GM13977 (cell line): ENCODE measurements at places on chromosomes 2 and 18.

- DNase-seq: no peak
Measured at GRCh38 chr2:1728821-1729220, 15.5 kb downstream of the PXDN start.

- no peak for DNase-seq
Measured at GRCh38 chr2:57758686-57759085, 287.9 kb upstream of the VRK2 start.

GRCh38 chr18:23498877-23499276 is 4.4 kb upstream of the RMC1 start:
- peak; percentile 62 for DNase-seq

- DNase-seq: no peak
Measured at GRCh38 chr2:166163775-166164174, 36.0 kb upstream of the SCN1A start.

DNA sequence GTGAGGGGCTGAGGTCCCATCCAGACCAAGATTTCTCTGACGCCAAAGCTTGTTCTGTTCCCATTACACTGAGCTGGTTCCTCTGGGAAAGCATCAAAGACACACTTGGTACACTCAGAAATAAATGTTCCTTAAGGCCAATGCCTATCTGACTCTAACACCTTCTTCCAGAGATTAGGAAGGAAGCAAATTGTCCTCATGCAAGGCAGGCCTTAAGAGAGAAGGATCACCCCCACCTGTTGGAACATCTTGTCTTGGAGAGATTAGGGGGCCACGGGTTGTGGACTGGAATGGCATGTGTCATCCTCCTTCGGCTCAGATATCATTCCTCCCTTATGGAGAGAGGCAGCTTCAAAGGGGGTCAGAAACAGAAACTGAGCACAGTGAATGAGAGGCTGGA is 100.2 kb downstream of the ANKRD44 start:
- no peak for DNase-seq

- no peak for DNase-seq
Measured at GRCh38 chr2:110103061-110103961, 12.3 kb downstream of the MALL start.

DNA sequence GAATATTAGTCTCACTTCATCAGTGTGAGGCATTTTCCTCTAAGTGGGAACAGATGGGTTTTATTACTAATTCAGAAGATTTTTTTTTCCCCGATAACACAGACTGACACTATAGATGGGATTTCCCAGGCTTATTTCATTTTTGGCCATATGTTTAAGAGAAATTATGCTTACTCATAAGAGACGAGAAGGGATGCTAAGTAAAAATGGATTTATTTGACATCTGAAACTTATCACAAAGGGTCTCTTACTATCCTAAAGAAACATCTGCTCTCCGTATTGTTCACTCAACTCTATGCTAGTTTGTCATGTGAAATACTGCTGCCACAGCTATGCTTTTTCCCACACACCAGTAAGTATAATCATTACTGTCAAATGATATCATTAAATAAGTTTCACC is 1476.3 kb downstream of the LRP1B start:
- DNase-seq: no peak

DNA sequence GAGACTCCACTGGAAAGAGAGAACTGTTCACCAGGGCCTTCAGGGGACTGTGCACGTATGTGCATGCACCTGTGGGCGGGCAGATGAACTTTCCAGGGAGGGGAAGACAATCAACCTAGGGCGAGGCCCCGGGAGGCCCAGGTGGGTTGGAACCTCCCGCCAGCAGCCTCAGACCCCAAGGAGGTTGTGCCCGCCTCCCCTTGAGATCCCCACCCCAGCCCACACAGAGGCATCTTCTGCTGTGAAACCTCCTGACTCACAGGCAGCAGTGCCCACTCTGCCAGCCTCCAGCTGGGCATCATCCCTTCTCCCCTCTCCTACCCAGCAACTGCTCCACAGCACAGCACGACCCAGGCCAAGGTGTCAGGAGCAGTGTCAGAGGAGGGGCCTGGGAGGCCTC is 54.4 kb downstream of the FAM178B start:
- DNase-seq: no peak

DNA sequence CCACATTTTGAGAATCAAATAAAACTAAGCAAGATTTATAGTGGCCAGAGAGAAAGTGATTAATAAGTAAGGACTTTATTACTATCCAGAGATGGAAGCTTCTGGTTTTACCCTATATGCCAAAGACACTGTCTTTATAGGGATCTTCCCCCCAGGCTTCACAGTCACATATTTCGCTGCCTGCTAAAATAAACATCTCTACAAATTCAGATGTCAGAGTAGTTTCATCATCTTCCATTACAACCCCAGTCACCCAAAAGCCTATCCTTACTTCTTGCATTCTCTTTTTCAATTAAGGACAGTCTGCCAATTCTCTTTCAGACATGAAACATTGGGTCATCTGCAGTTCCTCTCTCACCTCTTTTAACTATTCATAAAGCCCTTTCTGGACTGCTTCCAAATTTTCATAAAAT is 28.3 kb downstream of the CREB1 start:
- DNase-seq: no peak
